ENCODE measurements at places on chromosomes 5 and 9.

DNA sequence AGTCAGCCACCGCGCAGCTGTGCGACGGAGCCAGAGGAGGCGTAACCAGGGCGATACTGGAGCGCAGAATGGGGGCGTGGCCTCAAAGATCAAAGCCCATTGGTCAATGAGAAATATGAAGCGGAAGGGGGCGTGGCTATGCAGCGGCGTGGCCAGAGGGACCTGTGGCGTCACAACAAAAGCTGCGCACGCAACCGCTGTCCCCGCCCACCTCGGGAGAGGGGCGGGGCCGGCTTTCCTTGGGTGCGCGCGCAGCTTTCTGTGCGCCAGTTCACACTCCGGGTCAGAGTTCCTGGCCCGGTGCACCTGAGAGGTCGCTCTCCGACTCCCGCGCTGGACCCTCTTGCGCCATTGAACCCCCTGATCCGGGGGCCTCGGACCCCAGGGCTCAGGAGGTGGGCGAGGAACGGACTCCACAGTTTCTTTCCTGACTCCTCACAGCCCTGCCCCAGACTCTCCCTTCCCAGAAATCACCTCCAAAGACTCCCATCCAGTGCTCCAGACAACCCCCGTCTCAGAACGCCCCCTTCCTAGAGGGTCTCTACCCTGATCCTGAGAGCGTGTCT, at the start of gene SWI5:
SWI5 (plus strand) TSS at position 269 of the 566 bp plus-strand sequence.
- DNase-seq = peak; percentile 97

GRCh38 chr5:149735066-149735465, 5.0 kb downstream of the PPARGC1B start:
- DNase-seq = peak; percentile 87

- DNase-seq = no peak
Observed at GRCh38 chr9:21801683-21802417, 586 bp upstream of the MTAP start.

GRCh38 chr9:93319301-93319991, 132.0 kb upstream of the FAM120A start:
- no peak for DNase-seq

- DNase-seq = no peak
Observed at GRCh38 chr5:107633171-107633901, 37.4 kb downstream of the EFNA5 start.

- no peak for DNase-seq
Observed at GRCh38 chr9:4192450-4192849, 107.4 kb downstream of the GLIS3 start.

- DNase-seq = no peak
Observed at GRCh38 chr9:18499980-18500379, 26.0 kb downstream of the ADAMTSL1 start.

DNA sequence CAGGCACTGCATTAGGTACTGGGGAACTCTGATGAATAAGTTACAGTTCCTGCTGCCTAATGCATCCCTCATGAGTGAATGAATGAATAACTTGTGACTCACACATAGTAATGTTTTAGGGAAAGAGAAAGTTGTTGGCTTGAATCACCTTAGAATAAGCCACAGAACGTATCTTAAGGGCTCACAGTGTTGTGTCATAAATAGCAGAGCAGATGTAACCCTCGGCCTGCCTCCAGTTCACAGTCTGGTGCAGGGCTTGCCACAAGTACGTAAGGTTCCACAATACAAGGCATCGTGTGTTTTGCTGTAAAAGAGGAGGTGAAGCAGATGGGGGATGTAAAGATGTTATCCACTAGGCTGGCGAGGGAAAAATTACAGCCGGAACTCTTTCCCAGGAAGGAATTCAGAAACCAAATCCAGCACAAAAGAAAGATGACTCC, 218.7 kb downstream of the TRPM3 start:
- no peak for DNase-seq

GRCh38 chr5:141711687-141712086, 29.7 kb upstream of the ARAP3 start:
- no peak for DNase-seq

DNA sequence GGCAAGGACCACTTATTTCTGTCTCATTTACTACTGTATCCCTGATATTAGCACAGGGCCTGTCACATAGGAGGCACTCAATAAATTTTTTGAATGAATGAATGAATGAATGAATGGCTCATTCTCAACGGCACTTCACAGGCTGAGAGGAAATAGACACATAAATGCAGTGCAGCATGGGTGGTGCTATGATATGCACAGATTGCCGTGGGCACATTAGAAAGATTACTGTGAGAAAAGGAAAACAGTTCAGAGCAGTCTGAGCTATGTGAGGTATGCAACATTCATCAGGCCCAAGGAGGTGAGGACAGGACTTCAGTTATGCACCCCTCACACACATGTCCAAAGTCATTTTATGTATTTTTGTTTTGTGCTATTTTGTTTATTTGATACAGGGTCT, 6.4 kb upstream of the NOL6 start:
- no peak for DNase-seq

- no peak for DNase-seq
Observed at GRCh38 chr5:176727983-176728675, 80.8 kb downstream of the TSPAN17 start.

- DNase-seq = no peak
Observed at GRCh38 chr5:167967494-167968177, 323.8 kb upstream of the WWC1 start.

- peak; percentile 2 for DNase-seq
Observed at GRCh38 chr9:17063535-17064135, 71.2 kb upstream of the CNTLN start.

- no peak for DNase-seq
Observed at GRCh38 chr5:129249886-129250285, 155.3 kb downstream of the ISOC1 start.

DNA sequence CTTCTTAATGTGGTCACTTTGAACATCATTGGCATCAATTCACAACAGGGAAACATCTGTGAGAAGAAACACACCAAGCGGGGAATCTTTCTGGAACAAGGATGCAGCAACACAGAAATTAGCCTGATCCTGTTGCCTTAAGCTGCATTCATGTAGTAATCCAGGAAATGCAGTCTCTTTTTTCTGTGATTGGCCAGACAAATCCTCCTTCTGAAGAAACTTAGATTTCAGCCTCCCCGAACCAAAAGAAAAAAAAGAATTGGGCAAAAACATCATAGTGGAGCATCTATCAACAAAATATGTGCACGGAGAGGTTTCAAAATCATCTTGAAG, 7.2 kb upstream of the XPA start:
- DNase-seq = no peak

- DNase-seq = no peak
Observed at GRCh38 chr9:35690294-35690613, 529 bp upstream of the TPM2 start.

DNA sequence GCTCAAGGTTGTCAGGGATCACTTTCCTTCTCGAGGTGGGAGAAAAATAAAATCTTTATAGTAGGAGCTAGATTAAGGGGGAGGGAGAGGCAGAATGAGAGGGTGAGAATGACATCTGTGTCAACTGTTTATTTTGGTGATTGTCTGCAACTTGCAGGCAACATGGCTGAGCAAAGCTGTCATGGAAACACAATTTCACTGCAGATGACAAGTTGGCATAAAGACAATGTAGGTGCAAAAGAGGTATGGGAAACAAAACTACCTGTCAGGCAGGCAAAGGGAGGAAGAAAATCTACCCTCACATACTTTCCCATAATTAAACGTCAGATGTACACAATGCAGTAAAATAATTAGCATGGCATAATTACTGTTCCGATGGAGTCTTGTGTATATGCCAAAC, 167.4 kb downstream of the SLIT3 start:
- DNase-seq = no peak

DNA sequence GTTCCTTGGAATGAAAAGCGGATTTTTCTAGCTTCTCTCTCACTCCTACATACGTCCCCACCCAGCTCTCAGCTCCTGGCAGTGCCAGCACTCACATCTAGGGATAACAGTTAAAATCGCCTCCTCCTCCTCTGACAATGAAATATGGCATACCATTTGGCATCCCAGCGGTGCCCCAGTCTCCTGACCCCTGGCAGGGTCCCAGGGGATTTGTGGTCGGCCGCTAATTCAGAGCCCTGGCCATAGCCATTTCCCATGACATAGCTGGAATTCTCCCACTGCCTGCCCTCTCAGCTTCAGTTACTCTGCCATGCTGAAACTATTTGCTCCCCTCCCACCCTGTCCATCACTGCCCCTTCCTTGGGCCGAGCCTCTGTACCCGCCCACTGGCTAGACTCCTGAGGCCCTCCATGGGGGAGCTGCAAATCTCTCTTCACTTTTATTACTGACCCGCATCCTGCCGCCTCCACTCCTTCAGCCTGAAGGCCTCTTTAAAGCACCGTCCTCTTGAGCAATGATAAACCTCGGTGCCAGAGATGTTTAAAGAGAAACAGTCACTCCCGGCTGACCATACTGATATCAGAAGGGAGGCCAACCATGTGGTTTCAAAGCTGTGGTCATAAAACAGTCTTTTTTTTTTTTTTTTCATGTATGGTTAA, 139.8 kb downstream of the SLIT3 start:
- no peak for DNase-seq

DNA sequence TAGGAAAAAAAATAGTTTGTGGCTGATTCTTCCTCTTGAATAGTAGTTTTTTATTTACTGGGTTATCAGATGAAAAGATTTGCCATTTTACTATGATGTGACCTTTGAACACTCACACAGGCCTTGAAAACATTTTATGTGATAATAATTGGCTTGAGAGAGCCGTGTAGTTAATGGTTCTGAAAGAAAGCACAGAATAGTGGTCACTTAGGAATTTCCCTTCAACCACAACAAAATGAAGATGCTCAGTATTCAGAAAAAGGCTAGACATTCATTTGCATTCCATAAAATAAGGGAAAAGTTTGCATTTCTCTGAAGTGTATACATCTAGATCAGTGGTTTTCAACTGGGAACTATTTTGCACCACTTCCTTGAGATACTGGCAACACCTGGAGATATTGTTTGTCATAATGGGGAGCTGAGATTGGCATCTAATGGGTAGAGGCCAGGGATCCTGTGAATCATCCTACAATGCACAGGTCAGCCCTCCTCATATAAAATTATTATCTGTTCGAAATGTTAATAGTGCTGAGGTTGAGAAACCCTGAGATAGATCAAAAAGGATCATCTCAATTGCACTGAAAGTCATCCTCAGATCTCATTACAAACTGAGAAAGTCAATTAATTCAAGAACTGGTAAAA, 446.4 kb upstream of the CCNG1 start:
- no peak for DNase-seq

GRCh38 chr9:82549174-82549821, 513.6 kb downstream of the RASEF start:
- no peak for DNase-seq

DNA sequence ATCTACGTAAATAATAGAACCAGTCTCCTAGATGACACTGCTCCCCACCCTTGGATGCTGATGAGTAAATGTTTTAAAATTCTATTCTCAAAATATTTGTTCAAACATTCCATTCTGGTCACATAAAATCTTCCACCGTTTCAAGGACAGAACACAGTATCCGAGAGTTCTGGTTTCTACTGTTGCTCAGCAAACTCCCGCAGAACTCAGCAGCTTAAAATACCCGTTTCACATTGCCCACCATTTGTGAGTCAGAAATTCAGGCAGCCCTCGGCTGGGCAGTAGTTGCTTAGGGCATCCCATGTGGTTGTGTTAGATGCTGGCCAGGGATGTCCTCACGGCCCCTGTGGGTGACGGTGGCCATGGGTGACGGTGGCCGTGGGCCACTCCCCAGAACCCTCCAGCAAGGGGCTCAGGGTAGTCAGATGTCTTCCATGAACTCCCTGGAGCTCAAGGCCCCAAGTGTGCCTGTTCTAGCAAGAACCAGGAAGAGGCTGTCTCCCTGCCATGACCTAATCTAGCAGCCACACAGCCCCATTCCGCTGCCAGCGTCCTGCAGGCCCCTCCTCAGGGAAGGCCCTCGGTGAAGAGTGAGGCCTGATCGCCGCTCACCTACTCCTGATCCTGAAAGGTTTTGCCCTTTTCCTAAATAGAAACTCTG, 17.4 kb downstream of the MGAT1 start:
- no peak for DNase-seq

- no peak for DNase-seq
Observed at GRCh38 chr5:175133185-175133584, 310.8 kb downstream of the DRD1 start.

DNA sequence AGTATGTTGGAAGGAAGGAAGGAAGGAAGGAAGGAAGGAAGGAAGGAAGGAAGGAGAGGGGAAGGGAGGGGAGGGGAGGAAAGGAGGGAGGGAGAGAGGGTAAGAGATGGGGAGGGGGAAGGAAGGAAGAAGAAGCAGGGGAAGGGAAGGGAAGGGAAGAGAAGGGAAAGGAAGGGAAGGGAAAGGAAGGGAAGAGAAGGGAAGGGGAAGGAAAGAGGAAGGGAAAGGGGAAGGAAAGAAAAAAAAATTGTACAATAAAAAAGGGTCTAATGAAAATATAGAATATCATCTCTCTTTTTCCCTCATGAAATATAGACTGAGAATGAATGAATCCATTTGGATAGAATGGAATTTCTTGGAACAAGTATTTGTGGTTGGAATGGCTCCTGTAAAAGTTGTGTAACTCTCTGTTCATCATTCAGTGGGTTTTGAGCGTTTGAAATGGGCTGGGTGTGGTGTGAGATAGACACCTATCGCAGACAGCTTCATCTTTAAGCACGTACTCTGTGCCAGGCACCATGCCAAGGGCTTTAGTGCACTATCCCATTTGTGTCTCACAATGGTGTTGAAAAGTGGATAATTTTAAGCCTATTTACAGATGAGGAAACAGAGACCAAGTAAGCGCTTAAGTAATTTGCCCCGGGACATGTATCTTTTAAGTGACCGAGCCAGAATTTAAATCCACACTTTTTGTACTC, 11.6 kb upstream of the PAPPA start:
- no peak for DNase-seq

DNA sequence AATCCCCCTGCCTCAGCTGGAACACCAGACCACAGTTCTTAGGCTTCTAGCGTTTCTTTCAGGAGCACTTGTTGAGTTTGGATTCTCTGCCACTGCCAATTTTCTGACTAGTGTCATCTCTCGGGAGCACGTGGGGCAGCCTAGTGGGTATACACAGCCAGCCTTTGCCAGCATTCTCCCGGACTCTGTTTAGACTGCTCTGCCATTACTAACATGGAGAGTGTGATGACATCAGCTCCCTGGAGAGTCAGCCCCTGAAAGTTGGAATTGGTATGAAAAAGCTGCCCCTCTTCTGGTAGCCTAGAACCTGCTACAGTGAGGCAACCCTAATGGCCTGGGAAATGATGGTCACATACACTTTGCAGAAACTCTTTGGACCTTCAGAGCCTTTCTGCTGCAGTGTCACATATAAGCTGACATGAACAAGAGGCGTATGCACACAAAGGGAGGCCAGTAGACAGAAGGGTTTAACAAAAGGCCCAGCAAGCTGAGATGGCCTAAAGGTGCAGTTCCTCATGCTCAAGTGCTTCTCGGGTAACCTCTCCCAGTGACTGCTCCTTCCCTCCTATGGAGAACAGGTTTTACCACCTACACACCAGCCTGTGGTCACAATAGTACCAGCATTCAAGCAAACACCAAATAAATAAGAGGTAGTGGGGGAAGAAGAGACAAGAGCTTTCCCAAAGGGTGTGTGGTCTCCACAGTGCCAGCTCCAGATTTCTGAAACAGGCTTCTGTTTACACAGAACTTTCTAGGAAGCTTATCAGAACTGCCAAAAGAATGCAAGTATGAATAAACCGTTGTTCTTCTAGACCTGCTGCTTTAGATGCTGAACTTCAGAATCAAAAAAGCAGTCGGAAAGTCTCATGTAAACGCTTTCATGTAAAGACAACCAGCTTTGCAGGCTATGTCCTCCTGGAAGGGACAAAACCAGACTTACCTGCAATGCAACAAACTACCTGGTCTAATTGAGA, 16.5 kb downstream of the SPACA9 start:
- no peak for DNase-seq

- no peak for DNase-seq
Observed at GRCh38 chr9:22457448-22457847, 10.8 kb downstream of the DMRTA1 start.

GRCh38 chr5:33692980-33693379, 198.8 kb downstream of the ADAMTS12 start:
- no peak for DNase-seq

Data from HL-60 (cell line).